AG09309 (cell line): ENCODE measurements at places on chromosomes 11 and 22.

DNA sequence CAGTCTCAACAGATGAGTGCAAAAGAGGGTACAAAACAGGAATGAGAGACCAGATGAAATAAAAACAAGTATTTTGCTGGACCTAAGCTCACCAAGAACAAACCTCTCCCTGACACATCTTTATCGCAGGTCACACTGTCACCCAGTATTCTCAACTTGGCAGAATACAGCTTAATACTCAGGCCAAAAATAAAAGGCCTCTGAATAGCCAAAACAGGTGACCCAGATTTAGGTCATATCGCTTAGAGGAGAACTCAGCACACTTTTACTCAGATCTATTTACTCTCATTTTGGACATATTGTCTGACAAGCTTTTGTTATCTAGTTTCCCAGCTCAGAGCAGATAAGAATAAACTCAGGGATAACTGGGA is 216.9 kb upstream of the SYN3 start:
- DNase-seq: no peak

DNA sequence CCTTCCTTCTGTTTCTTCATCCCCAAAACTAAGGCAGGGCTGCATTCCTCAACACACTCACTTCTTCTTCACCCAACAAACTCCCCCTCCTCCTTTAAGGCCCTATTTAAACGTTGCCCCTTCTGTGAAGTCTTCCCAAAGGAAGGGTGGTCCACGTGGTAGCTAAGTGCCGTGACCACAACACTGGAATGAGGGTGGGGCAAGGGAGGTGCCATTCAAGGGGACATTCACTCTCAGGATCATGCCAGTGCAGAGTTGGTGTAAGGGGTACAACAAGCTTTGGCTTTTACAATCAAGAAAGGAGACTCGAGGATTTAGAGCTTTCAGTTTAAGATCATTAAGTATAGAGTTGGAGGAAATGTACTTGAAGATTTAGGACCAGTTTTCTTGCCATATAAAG is 8.0 kb upstream of the MS4A10 start:
- no peak for DNase-seq

- no peak for DNase-seq
Observed at GRCh38 chr11:120061761-120062560, 76.0 kb downstream of the TRIM29 start.

GRCh38 chr22:29765905-29766631 is 739 bp downstream of the ZMAT5 start:
- DNase-seq: no peak

- DNase-seq: no peak
Observed at GRCh38 chr22:21761994-21762680, 26.5 kb upstream of the YPEL1 start.

DNA sequence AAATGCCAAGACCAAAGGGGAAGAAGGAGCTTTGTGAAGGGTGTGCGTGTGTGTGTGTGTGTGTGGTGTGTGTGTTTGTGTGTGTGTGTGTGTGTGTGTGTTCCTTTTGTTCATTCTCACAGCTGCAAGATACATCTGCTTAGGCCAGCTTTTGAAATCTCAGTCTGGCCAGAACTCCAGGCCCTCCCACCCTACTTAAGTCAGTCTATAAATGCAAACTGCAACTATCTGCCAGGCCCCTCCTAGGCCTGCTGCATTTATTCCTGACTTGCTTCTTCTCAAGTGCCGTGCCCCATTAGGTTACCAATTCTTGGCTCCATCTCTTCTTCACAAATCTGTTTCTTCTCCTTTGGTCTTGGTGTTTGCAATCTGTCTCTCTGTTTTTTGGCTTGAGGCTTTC is 21.6 kb upstream of the RIC3 start:
- no peak for DNase-seq

- no peak for DNase-seq
Observed at GRCh38 chr11:12834166-12834565, 159.9 kb downstream of the TEAD1 start.

DNA sequence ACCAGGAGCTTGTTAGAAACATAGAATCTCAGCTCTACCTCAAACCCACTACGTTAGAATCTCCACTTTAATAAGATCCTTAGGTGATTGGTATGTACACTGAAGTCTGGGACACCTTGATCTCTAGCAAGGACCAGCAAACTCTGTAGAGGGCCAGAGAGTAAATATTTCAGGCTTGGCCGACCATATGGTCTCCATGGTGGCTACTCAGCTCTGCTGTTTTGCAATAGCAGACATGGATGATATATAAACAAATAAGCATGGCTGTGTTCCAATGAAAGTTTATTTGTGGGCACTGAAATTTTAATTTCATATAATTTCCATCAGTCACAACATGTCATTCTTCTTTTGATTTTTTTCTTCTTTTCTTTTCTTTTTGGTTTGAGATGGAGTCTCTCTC is 23.9 kb downstream of the UBASH3B start:
- no peak for DNase-seq

DNA sequence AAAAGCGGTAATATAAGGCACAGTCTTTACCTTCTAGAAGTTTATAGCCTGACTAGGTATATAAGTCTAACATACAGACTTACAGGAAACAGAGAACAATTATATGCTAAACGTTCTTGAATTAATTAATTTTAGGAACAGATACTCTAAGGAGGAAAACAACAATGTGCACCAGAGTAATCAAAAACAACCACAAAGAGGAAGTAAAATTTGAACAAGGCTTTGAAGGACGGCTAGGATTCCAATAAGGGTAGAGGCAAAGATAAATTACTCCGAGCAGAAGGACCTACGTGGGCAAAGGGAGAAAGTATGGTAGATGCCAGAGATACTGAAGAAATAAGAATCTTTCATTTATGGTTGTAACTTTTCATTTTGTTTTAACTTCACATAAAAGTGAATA is 54.4 kb downstream of the ENTHD1 start:
- no peak for DNase-seq

- DNase-seq: no peak
Observed at GRCh38 chr11:3855808-3856491, 486 bp downstream of the STIM1 start.

DNA sequence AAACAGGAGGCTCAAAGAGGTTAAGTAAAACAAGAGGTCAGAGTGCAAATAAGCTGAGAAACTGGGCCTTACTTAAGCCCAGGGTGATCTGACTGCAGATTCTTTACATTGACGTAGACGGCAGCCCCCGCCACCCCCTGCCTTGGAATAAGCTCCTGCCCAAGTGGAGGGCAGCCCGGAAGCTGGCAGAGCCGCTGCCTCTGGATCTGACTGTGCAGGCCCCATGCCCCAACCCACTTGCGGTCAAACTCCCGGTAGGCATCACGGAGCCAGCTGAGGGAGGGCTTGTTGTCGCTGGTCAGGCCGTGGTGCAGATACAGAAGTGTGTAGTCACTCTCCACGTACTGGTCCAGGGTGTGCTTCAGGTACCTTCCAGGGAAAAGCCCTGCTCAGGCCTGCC is 18.6 kb downstream of the ARHGAP1 start:
- DNase-seq: no peak

GRCh38 chr11:61842528-61842820 is 14.4 kb downstream of the FADS2 start:
- DNase-seq: no peak

GRCh38 chr22:45103756-45104155 is 60.0 kb upstream of the NUP50 start:
- DNase-seq: no peak

DNA sequence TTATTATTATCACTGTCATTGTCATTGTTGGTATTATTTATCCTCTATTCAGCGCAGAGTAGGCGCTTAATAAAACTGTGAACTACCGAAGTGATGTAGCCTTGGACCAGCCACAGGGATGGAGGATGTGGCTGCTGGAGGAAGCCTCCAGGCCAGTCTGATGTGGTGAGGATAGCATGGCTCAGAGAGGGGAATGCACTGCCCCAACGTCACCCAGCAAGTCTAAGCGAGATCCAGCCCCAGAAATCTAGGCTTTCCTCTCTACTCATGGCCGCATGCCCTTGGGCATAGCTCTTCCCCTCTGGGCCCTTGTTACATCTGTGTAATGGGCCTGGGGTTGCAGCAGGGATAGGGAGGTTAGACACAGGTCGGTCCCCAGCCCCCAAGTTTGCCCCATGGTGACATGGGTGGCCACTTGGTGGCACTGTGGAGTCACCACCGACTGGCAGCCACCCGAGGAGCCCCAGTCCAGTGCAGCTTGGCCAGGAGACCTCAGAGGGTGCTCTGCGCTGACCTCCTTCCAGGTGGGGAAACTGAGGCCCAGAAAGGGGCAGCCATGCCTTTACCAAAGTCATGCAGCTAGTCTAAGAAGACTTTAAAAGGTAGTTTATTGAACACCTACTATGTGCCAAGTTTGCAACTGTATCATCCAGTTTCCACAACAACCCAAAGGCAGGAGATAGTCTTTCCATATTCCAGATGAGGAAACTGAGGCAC is 395.7 kb downstream of the MN1 start:
- no peak for DNase-seq

DNA sequence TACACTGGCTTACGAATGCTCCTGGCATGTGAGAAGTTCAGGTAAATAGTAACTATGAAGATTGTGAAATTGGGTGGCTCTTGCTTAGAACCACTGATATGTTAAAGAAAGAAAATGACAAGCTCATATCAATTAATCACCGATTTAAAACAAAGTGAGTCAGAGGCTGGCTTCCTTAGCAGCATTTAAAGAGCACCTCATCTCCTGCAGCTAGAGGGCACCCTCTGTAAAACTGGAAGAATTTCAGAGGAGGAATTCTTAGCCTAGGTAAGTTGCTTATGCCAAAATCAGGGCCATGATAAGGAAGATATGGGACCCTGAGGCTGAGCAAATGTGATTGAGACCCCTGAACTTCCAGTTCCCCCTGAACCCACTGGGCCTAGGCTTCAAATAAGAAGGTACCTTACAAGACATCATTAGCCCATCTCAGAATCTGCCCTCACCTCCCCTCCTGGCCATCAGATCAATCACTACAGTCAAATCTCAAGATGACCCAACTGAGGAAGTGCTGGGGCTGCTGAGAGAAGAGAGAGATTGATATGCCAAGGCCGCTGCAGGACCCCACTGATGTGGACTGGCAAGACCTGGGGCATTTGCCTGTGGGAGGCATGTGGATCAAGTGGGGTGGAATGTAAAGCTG is 8.6 kb upstream of the CD3E start:
- DNase-seq: no peak
